Activated T-helper 17 cell treated with anti-CD3 and anti-CD28 coated beads, Interleukin-2, amount 50 U/mL, for 72 hours (primary cell): ENCODE measurements at places on chromosomes 4 and X.

- no peak for ATAC-seq
Observed at GRCh38 chr4:154916068-154916467, 135.0 kb downstream of the RBM46 start.

- no peak for ATAC-seq
Observed at GRCh38 chr4:27407616-27408015, 547.0 kb downstream of the STIM2 start.

GRCh38 chr4:23388699-23389395, 501.0 kb downstream of the PPARGC1A start:
- no peak for ATAC-seq

- ATAC-seq = no peak
Observed at GRCh38 chrX:28659269-28659668, 72.0 kb downstream of the IL1RAPL1 start.

GRCh38 chr4:169906104-169906503, 120.1 kb downstream of the MFAP3L start:
- ATAC-seq = no peak

DNA sequence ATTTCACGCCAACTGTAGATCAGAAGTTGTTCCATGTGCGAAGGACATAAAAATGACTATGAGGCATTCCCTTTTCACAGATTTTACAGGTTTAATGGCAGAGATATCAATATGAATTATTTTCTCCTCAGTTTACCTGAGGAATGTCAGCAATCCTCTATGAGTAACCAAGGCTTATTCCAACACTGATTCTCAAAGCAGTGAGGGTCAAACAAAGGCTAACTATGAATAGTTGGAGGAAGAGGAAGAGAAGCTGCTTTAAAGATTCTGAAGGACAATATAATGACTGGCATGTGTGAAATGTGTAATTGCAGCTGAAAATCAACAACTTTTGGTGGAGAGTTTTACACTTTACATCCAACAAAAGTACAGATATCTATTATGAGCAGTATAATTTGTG, 29.1 kb downstream of the NAF1 start:
- ATAC-seq = no peak
